Right renal cortex interstitium (tissue), 3 donors: ENCODE measurements at places on chromosomes 6 and 20.

GRCh38 chr6:35874730-35875129 lies 46.2 kb downstream of the SRPK1 start:
- DNase-seq: no peak

GRCh38 chr6:26332408-26332807 lies 32.6 kb upstream of the BTN3A2 start:
- DNase-seq: no peak

GRCh38 chr6:143949535-143949934 lies 58.5 kb downstream of the PLAGL1 start:
- no peak for DNase-seq

DNA sequence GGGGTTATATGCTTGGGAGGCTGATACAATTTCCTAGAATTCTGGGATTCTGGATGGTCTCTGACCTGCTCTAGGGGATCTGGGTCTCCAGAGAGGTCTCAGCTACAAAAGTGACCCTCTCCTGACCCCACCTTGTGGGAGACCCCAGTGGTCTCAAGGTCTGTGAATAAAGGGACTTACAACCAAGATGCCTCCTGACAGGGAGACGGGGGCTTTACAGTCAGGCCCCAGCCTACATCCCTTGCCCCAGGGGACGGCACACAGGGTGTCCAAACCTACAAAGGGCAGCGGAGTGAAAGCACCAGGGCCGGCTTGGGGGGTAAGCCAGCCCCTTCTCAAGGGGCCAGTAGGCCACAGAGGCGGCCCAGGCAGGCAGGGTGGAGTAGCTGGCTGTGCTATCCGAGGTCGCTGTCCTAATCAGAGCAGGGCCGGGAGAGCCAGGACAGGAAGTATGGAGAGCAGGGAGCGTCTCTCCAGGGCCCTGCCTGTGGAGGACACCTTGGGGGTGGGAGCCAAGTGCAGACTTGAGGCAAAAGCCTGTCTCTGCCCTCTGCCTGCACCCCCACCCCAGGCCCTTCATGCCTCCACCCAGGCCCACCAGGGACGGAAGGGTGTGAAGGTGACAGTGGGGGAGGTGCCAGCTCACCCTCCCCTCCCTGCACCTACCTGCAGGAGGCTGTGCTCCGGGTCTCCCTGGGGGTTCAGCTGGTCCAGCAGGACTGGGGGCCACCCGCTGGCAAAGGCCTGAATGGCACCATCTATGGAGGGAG lies 3.5 kb downstream of the GFRA4 start:
- no peak for DNase-seq

- no peak for DNase-seq
Observed at GRCh38 chr6:168138436-168138835, 59.4 kb upstream of the FRMD1 start.

DNA sequence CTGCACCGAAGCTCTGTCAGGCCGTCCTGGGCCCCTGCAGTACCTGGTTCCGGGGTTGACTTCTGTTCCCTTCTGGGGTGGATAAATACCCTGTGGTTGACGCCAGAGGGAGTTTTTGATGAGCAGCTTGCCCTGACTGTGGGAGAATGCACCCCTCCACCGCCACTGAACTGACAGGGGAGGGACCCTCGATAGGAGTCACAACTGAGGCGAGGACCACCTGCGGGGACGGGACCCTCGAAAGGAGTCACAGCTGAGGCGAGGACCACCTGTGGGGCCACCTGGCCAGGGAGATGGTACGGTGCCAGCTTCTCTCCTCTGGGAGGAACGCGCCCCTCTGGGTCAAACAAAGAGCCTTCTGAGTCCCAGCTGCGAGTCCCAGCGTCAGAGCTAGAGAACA lies 100.1 kb upstream of the FRMD1 start:
- DNase-seq: no peak

GRCh38 chr6:130575971-130576370 lies 210.2 kb downstream of the TMEM200A start:
- no peak for DNase-seq

DNA sequence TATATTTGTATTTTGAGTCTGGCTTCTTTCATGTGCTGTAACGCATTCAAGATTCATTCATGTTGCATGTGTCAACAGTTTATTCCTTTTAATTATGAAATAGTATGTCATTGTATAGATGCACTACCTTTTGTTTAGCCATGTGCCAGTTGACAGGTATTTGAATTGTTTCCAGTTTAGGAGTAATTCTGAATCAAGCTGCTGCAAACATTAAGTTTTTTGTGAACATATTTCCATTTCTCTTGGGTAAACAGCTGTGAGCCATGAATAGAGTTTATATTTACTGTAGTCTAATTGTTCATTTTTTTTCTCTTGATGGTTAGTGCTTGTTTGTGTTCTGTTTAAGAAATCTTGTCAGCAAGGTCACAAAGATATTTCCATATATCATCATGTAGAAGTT lies 142.4 kb upstream of the RIPOR2 start:
- no peak for DNase-seq

DNA sequence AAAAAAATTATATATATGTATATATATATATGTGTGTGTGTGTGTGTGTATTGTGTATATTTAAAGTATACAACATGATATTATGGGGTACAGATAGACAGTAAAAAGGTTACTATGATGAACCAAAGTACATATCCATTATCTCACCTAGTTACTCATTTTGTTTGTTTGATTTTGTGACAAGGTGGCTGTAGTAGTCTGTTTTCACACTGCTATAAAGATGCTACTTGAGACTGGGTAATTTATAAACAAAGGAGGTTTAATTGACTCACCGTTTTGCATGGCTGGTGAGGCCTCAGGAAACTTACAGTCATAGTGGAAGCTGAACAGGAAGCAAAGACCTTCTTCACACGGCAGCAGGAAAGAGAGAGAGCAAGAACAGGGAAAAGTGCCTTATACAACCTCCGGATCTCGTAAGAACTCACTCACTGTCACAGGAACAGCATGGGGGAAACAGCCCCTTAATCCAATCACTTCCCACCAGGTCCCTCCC lies 30.2 kb upstream of the DACT2 start:
- no peak for DNase-seq

- no peak for DNase-seq
Observed at GRCh38 chr6:97160280-97160679, 122.7 kb downstream of the MMS22L start.

DNA sequence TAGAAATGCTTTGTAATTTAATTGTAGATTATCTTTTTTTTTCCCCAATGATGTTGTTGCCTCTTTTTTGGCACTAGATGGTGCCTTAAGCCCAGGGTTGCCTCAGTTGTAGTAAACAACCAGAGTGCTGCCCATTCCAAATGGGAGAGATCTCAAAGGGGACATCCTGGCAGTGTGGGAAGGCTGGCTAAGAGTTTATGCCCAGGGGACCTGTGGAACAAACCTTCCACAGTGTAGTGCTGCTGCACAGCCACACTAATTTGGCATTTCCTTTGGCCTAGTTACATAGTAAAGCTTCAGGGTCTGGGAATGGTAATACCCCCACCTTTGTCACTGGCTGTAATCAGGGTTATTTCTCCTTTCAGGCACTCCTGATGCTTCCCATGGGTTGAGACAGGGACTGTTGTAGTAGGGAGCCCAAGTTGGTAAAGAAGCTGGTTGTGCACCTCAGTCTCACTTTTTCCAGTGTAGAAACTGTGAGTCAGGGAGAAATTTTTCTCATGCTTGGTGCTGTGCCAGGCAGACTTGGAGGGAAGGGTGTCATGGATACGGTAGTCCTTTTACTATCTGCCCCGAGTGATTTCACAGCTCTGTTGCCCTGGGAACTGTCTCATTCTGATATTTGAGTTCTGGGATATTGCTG lies 177.8 kb upstream of the ECI2 start:
- DNase-seq: no peak
